CD4-positive, CD25-positive, alpha-beta regulatory T cell (primary cell): ENCODE measurements at places on chromosomes 12 and 14.

DNA sequence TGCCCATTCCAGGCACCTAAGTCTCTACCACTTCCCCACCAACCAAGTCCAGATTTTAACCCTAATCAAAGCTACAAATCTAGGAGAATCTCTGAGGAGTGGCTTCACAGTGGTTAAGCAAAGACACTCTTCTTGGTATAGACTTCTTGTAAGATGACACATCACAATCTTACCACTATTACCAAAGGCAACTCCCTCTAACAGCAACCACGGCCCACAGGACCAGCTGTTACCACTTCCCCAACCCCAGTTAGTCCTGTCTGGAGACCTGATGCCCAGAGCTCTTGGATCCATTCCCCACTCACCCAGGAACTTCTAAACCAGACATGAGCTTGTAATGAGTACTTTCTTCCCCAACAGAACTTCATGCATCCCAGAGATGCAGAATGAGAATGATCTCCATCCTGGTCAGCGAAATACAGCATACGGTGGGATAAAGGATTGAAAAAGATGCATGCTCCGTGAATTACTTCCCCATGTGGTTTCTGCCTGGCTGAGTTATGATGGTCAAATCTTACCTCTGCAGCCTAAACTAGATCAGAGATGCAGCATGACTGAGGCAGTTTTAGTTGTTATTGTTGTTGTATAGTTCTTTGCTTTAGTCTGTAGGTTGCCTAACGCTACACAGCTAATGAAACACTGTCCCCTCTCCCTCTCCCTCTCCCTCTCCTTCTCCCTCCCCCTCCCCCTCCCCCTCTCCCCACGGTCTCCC is 87.7 kb upstream of the FOXN3 start:
- peak; percentile 52 for DNase-seq

DNA sequence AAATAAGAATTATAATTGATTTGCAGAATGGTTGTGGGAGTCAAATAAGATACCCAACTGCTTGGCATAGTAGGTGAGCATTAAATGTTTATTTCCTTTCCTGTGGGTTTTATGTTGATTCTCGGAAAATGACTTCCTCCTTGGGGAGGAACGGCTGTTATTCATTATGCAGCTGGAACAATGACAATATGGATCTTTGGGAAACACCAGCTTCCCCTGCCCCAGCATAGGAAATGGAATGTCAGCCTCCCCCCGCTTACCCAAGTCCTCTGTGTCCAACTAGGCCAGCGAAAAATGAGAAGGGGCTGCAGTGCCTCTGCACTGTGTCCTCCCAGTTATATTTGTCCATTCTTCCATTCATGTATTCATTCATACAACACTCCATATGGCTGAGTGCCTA is 11.7 kb upstream of the CCDC177 start:
- DNase-seq, result no peak

DNA sequence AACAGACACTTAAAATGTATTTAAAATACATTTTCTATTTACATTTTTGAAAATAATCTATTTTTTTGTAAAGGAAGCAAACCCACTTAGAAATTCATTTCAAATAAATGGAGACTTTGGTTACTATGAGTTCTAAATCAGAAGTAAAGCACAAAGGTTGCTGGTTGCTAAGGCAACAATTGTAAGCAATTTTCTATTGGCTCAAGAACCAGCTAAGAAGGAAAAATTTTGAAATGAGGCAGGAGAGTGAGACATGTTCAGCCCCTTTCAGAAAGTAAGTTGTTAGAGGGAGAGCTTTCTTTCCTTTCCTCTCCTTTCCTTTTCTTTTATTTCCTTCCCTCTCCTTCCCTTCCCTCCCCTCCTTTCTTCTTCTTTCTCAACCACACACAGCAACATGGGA is 80.7 kb downstream of the PRMT8 start:
- no peak for DNase-seq

GRCh38 chr12:11765817-11766794 is 116.6 kb downstream of the ETV6 start:
- no peak for DNase-seq

DNA sequence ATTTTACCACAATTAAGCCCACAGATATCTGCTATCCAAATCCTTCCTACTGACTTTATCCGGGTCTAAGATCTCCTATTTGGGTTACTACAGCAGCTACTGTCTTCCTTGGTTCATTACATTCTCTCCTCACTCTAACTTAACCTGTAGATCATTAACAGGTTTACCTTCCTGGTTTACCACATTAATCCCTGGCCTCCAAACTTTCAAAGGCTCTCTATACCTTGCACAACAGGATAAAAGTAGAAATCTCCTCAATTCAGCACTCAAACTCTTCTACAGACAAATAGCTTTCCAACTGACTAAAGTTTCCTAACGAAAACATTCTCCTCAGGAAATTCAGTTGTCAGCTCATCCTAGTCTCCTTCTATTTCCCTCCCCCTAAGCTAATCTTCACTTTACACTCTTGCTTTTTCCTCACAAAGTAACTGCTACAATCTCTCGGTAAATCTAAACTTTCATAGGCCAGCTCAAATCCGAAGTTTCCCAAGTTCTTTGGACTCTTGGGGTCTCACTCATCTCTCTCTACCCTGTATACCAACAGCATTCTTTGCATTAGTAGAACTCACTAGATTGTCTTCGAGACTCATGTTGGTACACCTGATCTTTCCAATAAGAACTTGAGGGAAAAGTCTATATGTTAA is 2.7 kb downstream of the BTBD7 start:
- no peak for DNase-seq

DNA sequence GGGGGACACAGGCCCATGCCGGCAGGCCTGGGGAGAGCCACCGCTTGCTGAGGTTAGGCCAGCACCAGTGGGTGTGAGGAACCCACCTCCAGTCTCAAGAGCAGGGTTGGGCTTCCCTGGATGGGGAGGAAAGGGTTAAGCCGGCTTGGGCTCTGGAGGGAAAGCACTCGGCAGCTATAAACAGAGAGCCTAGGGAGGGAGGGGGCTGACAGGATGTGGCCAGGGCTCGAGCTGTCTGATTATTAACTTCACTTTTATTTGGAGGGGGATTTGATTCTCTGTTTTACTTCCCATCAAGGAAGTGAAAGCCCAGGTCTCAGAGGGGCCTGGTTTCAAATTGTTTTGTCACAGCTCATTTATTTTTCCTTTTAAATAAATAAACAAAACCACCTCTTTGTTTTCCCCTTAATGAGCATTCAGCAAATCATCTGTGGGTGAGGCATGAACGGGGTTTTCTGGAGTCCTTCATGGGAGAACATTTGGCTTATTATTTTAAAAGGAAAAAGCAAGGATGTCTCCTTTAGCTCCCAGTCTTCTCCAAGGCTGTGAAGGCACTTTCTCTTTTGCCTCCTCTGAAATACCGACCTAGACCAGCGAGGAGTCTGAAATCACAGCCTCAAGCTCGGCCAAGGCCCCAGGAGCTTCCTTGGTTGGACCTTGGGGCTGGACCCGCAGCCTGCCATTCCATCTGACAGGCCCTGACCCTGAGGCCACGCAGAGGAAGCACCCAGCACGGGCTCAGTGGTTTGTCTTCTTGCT is 21.9 kb upstream of the ZFP36L1 start:
- no peak for DNase-seq

DNA sequence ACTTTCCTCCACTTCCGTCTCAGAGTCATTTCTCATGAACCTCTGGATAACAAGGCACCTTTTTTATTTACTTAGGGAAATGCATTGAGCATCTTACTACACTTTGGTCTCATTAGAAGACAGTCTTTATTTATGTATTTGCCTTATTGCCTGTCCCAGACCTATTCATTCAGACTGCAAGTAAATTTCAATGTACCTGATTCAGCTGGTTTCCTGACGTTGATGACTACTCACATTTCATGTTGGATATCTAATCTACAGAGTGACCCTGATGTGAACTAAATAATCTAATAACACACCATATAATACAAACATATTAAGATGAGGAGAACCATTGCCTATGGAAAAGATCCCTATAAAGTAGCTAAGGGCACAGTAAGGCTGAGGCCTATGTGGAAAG is 267.7 kb downstream of the SLC6A15 start:
- DNase-seq, result no peak

- no peak for DNase-seq
Observed at GRCh38 chr14:50052517-50052916, 63.9 kb downstream of the VCPKMT start.

DNA sequence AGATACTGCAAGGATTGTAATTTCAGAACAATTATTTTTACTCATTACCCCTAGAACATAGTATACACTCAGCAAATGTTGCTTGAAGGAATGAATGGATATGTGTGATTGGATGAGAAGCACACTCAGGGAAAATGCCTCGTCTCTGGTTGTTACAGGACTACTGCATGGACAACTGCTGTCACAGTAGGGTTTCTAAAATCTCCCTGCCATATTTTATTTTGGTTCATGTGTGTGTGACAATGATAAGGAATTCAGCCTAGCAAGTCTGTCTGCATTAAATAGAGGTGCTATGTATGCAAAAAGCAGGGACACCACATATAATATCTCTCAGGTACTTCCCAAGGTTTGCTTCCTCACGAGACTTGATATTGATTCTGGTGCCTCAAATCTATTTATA is 1.4 kb downstream of the PTPRR start:
- no peak for DNase-seq
